ENCODE measurements at places on chromosomes 12 and 14.
A peak's percentile ranks its signal among the peaks of the same experiment; 100 is the strongest.

DNA sequence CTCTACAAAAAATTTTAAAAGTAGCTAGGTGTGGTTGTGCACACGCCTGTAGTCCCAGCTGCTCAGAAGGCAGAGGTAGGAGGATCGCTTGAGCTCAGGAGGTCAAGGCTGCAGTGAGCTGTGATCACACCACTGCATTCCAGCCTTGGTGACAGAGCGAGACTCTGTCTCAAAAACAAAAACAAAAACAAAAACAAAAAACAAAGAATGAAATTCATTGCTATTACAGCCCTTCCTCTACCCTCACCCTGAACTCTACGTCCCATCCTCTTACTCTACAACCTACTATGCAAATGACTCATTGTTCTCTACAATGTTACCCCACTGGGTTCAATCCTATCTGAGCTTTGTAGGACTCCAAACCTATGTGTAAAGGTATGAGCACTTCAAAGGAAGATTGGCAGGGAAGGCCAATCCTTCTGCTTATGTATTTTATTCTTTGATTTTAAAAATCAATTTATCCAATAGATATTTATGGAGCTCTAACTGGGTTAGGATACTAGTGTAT, 39.3 kb downstream of the NINJ2 start:
- DNase-seq = no peak

- no peak for DNase-seq
Measured at GRCh38 chr12:88305254-88305890, 163.3 kb downstream of the TMTC3 start.

GRCh38 chr12:117441751-117442150, 80.3 kb upstream of the NOS1 start:
- DNase-seq = peak; percentile 33

- no peak for DNase-seq
Measured at GRCh38 chr14:95664546-95664945, 21.7 kb upstream of the TCL1B start.

GRCh38 chr12:42186793-42187192, 42.1 kb upstream of the GXYLT1 start:
- no peak for DNase-seq

GRCh38 chr14:63972323-63972932, 119.6 kb downstream of the SYNE2 start:
- DNase-seq = no peak

- no peak for DNase-seq
Measured at GRCh38 chr14:39763402-39763890, 331.2 kb upstream of the FBXO33 start.

DNA sequence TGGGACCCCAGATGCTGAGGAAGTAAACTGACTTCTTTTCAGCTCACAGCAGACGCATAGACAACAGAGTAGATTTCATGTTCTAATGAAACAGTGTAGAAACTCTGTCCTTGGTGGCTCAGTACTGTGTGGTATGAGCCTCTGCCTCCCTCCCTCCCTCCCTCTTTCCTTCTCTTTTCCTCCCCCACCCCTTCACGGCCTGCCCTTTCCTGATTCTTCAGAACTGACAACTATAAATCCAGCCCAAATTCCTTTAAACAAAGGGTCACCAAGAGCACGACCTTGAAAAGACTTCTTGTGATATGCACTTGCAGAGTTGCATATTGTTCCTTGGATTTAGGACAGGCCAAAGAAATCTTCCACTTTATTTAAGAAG, 164.0 kb downstream of the ETV6 start:
- DNase-seq = no peak

DNA sequence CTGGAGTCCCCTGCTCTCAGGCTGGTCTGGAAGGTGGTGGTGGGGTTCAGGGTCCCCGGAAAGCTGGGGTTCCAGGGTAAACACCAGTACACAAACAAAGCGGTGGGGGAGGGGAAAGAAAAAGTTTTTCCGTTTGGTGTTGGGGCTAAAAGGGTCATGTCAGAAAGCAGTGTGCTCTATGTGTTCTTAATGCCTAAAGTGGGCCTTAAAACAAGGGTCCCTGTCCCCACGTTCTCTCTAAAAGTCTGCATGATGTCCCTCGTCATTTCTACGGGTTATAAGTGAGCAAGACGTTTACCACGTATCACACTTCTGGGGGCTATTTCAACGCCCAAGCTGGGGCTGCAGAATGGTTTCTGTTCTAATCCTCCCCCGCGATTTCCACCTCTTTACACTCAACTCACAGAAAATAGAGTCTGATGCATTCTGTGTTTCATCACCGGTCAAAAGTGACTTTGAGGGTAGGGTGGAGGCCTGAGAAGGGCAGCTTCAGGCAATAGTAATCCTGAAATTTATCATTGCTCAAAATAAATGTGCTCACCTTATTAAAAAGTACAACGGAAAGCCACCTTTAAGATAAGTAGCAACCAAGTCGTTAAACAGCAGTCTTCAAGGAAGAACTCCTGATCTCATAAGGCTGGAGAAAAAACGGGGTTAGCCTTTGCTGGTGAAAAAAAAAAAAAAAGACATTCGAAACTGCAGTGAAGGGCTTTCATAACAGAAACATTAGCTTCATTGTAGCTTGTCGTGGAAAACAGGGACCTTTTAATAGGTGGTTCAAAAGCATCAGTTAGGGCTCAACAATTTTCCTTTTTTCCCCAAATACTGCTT, 63.9 kb upstream of the PTGR2 start:
- no peak for DNase-seq

DNA sequence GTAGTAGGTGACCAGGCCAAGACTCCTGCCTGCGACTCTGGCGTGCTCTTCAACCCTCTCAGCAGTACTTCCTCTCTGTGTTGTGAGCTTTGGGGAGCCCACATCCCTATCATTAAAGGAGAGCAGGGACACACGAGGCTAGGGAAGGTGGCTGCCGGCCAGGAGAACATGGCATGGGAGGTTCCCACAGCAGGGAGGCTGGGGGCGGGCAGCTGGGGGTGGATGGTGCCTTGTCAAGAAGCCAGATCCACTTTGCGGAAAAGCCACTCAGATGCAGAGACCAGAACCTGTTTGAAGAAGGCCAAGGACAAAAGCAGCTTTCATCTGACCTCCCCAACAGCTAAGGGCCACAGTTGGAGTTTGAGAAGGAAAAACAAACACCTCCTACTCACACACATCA, 198.6 kb downstream of the BCL11B start:
- peak; percentile 62 for DNase-seq

GRCh38 chr14:94340533-94340932, 17.4 kb upstream of the SERPINA6 start:
- no peak for DNase-seq

DNA sequence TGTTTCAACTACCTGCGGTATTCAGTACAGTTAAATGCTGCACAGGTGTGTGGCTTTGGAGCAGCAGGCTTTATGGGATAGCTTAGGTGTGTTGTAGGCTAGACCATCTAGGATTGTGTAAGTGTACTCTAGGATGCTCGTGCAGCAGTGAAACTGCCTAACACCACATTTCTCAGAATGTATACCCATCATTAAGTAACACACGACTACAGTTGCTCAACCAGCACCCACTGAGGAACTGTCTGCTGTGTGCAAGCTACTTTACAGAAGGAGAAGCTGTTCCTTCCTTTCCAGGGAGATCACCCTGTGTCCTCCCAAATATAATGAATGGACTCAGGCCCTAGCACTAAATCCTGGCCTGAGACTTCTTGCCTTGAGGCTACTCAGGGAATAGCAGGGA, 94.8 kb downstream of the SLC24A4 start:
- no peak for DNase-seq

- peak; percentile 46 for DNase-seq
Measured at GRCh38 chr14:39488600-39488999, 56.4 kb upstream of the FBXO33 start.

- DNase-seq = no peak
Measured at GRCh38 chr14:55458800-55459515, 18.5 kb upstream of the TBPL2 start.

DNA sequence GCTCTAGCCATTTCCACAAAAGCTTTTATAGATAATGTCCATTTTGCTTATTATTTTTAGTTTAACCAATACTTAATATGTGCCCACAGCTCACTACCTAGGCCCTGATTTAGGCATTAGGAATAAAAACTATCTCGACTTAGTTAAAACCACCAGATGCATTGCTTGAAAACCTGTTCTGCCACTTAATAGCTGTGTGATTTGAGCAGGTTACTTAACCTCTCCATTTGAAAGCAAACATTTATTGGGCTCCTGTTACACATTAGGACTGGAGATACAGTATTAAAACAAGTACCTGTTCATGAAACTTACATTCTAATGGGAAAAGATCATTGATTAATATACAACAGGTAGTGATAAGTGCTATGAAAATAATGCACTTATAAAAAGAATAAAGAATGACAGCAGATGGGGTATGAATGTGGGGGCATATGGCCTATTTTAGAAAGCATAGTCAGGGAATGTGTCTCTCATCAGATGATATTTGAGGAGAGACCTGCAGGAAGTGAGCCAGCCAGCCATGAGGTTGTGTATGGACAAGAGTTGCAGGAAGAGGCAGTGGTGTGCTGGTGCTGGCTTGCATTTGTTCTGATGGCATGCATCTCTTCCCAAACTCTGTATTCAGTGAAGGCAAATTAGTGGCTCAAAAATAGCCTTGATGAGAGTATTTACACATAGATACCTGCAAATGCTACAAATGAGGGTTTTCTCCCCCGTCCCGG, 34.3 kb downstream of the NOPCHAP1 start:
- no peak for DNase-seq

DNA sequence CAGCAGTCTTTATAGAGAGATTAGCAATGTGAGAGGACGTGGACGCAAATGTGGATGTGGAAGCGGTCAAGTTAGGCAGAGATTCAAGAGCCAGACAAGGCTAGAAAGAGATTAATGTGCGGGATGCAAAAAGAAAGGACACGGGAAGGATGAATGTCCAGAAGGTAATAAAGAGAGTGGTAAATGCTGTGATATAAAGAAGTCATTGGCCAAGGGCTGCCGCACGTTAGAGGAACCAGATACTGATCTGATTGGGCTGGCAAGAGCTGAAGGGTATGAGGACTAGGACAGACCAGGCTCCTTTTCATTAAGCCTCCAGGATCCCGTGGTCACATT, 59.5 kb downstream of the DHRS2 start:
- no peak for DNase-seq

GRCh38 chr12:32478858-32479725, 79.7 kb downstream of the FGD4 start:
- DNase-seq = no peak

GRCh38 chr12:26203167-26203780, 7.9 kb downstream of the SSPN start:
- no peak for DNase-seq

DNA sequence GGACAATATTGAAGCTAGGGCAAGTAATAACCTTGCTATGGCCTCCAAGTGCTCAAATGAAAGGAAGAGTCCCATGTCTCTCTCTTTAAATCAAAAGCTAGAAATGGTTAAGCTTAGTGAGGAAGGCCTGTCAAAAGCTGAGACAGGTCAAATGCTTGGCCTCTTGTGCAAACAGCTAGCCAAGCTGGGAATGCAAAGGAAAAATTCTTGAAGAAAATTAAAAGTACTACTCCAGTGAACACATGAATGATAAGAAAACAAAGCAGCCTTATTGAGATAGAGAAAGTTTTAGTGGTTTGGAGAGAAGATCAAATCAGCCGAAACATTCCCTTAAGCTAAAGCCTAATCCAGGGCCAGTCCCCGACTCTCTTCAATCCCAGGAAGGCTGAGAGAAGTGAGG, 84.1 kb upstream of the PLEKHA5 start:
- DNase-seq = no peak

DNA sequence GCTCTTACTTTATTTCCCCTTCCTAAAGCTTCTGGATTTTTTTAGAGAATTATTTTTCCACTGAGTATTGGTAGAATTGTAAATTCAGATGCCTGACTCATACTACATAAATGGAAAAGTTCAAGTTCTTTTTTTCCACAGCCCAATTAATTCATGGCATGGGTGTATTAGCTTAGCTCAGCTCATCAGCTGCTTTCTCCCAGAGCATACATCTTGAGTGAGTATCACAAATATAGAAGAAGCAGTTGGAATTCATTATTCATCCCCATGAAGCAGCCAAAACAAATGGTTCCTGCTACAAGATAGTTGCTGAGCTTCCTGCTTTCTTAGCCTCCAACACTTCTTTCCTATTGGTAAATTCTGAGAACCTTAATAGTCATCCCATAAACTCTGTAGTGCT, 105.1 kb downstream of the C12orf50 start:
- no peak for DNase-seq

GRCh38 chr12:108629824-108630476, 3.7 kb downstream of the SELPLG start:
- no peak for DNase-seq

DNA sequence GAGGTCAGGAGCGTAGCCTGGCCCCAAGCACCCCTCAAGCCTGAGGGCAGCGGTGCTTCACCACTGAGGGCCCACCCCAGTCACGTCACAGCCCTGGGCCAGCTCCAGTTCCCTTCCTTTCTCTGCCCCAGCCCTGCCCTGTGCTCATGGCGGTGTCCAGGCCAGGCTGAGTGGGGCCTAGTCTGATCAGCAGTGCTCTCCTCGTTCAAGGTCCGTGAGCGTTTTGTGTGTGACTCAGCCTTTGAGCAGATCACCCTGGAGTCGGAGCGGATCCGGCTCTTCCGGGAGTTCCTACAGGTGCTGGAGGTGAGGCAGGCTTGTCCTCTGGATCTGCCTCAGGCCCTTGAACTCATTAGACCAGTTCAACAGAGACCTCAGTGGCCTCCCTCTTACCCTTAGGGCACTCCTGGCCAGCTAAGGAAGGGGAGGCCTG, 19.0 kb downstream of the PRPF40B start:
- no peak for DNase-seq

GRCh38 chr12:53424626-53425514, 1.2 kb downstream of the AMHR2 start:
- DNase-seq = no peak

DNA sequence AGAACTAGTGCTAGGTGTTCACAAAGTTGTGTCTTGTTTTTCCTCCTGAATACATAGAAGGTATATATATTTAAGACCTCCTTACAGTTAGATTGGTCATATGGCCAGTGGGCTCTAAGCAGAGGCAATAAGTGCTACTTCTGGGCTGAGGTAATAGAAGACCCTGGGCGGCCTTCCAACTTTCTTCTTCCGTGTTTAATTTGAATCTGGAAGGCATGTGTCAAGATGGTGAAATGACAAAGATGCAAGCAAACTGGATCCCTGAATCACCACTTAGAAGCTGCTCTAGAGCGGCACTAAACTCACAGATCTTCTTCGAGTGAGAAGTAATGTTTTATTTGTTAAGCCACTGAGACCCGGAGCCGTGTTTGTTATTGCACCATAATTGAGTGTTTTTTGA, 201.0 kb upstream of the GZMB start:
- no peak for DNase-seq

DNA sequence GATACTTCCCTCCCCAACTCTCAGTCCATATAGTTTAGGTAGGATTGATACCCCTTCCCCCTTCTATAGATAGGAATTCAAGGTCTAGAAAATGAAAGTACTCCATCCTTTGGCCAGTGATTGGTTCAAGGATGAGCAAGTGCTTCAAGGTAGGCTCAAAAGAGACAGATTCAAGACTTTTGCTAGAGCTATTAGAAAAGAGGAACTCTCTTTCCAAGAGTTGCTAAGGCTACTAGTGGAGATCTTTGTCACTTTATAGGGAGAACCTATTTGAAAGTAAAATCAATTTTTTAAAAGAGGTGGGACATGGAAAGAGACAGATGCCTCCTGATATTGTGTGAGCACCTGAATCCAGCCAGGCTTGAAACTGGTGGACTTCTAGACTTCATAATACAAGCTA, 17.5 kb downstream of the POLE2 start:
- DNase-seq = no peak
